Stimulated activated CD4-positive, alpha-beta T cell treated with anti-CD3 and anti-CD28 coated beads, Interleukin-12 subunit alpha, Interleukin-12 subunit beta, amount 100 ng/mL, for 4 hours (primary cell): ENCODE measurements at places on chromosomes 1 and 21.

DNA sequence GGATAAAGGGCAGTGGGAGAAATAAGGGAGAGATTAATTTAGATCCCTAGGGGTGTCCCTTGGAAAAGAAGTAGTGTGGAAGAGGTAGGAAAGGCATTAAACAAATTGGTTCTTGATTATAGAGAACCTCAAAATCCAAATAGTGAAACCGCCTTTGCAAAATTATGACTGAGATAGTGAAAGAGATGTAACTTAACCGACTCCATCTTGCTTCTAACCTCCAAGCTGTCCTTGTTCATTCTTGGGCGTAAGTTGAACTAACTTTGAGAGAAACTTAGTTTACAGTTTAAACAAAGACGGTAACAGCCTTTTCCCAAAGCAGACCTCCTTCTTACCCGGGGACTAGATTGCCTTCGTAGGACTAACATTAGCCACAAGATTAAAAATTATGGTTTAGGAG is 3.2 kb upstream of the RAB3GAP2 start:
- DNase-seq: no peak

- DNase-seq: no peak
These were observed 40.3 kb upstream of the DIP2A start for GRCh38 chr21:46418265-46418946.

DNA sequence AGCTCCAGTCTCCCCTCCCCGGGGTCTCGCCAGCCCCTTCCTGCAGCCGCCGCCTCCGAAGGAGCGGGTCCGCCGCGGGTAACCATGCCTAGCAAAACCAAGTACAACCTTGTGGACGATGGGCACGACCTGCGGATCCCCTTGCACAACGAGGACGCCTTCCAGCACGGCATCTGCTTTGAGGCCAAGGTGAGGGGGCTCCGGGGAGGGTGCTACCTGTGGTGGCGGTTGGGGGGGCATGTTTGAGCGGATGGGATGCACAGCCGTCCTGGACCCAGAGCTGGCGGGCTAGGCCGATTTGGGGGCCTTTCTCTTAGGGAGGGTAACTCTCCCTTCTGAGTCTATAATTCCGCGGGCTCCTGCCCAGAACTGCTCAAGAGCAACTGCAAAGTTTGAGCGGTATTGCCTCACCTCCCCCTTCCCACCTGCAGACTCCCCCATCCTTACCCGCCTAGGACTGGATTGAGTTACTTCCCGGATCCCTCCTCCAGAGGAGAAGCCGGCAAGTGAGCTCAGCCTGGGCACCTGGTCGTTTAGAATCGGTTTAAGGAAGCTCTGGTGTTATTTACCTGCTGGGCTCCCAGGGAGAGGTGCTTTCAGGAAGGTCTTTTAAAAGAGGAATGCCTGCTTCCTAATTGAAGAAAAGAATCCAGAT is 730 bp downstream of the NOS1AP start:
- no peak for DNase-seq

DNA sequence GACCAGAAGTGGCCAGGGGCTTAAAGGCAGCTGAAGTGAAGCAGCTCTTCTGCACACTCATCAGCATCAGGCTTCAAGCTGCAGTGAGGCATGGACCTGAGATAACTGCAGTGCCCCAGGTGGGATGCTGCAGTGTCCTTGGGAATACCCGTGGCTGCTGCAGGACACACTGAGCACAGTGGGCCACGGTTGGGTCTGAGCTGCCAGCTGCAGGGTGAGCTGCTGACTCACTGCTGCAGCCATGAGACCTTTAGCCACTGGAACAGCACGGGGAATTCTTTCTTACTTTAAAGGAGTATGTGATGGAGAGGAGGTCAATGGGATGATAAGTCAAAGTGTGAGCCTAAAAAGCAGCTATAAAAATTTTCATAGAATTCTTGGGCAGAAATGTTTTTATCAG is 102.1 kb downstream of the XCL2 start:
- DNase-seq: no peak

GRCh38 chr1:238980053-238980452 is 406.3 kb upstream of the CHRM3 start:
- DNase-seq: no peak

DNA sequence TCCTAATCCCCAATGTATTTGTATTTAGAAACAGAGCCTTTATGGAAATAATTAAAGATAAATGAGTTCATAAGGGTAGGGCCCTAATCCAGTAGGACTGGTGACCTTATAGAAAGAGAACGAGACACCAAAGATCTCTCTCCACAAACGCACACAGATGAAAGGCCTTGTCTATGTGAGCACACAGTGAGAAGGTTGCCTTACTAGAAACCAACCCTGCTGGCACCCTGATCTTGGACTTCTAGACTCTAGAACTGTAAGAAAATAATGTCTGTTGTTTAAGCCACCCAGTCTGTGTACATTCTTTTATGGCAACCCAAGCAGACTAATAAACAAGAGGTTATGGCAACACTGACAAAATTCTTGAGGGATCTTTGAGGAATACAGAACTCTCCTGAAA is 44.8 kb upstream of the PRDX6 start:
- no peak for DNase-seq

GRCh38 chr1:176183618-176184017 is 23.5 kb downstream of the COP1 start:
- no peak for DNase-seq

- no peak for DNase-seq
These were observed 183.3 kb downstream of the ST6GALNAC3 start for GRCh38 chr1:76257823-76258222.
